Thoracic aorta endothelial cell (primary cell): ENCODE measurements at places on chromosomes 5 and 9. TPM values are rescaled to one million over a fixed set of nuclear protein-coding genes. Genes with fewer than 3 reads are reported as not detected.

Gene PTCD2
- total RNA-seq: 12.5 and 12.8 TPM in 2 replicates

Gene PCDHGA9
- total RNA-seq: 4.3 and 4.6 TPM in 2 replicates

Gene PLAC8L1
- not detected in 2 replicates for total RNA-seq

Gene NSG2
- 0.36 TPM in 1 of 2 replicates, not detected in the other for total RNA-seq

Gene PCDHGA4
- total RNA-seq: 2.2 and 5.2 TPM in 2 replicates

Gene GABRP
- 0.27 and 0.50 TPM in 2 replicates for total RNA-seq

Gene CD274
- 27.0 and 39.5 TPM in 2 replicates for total RNA-seq
